A549 treated with CORT108297 at 1 μM for 4 hours (cell line): ENCODE measurements at places on chromosomes 13 and 19. TPM values are rescaled to one million over a fixed set of nuclear protein-coding genes. Genes with fewer than 3 reads are reported as not detected.

The ERICH6B gene
- total RNA-seq = not detected in 5 replicates

The FUT1 gene
- 0.05 to 0.14 TPM (median 0.06 TPM) in 5 replicates for total RNA-seq

The COL4A1 gene
- total RNA-seq = 73.8 to 107 TPM (median 86.4 TPM) in 5 replicates

The ZNF543 gene
- 1.0 to 1.7 TPM (median 1.3 TPM) in 5 replicates for total RNA-seq

The NANOS3 gene
- total RNA-seq = 1.4 to 4.1 TPM (median 3.2 TPM) in 5 replicates
